ENCODE measurements at places on chromosomes 7 and 10. TPM values are rescaled to one million over a fixed set of nuclear protein-coding genes. Genes with fewer than 3 reads are reported as not detected.

DNA sequence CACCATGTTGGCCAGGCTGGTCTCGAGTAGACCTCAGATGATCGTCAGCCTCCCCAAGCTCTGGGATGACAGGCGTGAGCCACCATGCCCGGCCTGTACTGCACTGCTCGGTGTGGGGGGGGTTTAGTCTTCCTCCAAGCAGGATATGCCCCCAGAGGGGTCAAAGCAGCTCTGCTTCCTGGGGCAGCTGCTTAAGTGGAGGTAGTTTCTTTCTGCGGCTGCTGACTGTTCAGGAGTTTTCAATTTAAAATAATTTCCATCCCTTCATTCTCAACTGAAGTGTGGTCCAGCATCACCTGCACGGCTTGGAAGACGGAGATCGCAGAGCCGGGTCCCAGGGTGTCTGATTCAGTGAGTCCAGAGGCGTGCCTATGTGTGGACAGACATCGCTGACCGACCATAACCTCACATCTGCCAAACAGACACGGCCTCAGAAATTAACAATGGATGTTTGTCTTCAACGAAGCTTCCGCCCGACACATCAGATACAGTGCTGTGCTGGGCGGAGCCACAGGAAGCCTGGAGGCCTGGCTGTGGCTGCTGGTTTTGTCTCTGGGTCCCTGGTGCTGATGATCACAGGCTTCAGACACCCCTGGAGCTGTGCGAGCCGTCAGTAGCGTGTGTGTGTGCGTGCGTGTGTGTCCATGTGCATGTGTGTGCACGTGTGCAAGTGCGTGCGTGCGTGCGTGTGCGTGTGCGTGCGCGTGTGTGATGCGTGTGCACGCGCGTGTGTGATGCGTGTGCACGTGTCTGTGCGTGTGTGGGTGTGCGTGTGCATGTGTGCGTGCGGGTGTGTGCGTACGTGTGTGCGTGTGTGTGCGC lies 226.5 kb upstream of the PITRM1 start:
- DNase-seq, result no peak

- DNase-seq, result no peak
These were observed 602.9 kb downstream of the IPMK start for GRCh38 chr10:57664815-57665214.

DNA sequence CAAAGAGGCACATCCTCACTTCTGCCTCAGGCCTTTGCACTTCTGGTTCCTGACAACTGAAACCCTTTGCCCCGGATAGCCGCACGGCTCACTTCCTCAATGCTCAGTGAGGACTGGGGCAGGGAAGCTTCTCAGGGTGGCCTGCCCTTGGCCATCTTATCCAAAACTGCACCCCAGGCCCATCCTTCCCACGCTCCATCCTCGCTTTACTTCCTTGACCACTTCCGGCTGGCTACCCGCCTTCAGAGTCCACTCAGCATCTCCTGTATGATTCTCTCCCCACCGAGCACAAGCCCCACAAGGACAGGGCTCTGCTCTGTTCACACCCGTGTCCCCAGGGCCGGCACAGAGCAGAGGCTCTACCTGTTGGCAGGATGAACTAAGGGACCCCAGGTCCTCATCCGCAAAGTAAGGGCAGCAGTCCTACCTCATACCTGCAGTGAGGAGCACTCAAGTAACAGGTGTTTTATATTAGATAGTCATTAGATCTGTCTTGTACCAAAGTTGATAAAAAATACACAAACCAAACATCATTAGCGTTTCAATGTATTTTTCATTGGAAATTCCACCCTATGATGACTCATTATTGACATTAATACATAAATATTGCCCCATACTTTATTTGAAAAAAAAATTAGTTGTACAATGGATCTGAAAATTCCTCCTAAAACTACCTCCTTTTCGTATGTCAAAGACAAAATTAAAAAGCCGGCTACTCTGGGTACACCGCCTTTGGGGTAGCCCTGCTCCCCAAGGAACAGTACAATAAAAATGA lies 35.0 kb downstream of the GNA12 start:
- peak; percentile 55 for DNase-seq

GRCh38 chr7:7922684-7923385 lies 45.8 kb upstream of the GLCCI1 start:
- DNase-seq, result no peak

- no peak for DNase-seq
These were observed 65.8 kb downstream of the ADARB2 start for GRCh38 chr10:1671366-1672000.

DNA sequence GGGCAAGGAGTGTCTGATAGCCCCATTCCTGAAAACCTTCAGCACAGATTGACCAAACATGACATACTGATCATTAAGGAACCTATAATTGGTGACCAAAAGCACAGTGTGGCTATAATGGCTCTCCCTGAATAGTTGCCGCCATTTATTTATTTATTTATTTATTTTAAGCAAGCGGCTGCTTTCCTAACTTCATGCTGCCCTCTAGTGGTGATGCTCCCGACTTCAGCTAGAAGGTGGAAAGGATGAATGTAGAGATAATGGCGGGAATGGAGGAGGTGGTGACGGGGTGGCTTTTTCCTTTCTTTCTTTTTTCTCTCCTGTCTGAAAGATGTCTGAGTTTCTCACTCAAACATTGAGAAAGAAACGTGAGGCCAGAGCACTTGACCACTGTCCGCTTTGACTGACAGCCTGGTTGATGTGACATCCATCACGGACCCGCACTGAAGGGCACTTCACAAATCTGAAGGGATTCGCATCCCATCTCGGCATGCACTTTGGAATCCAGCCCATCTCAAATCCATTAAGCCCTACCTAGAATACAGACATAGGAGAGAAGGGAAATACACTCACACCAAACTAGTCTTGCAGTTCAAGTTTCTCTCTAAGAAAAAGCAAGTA lies 1090.1 kb downstream of the KCNMA1 start:
- peak; percentile 14 for DNase-seq

DNA sequence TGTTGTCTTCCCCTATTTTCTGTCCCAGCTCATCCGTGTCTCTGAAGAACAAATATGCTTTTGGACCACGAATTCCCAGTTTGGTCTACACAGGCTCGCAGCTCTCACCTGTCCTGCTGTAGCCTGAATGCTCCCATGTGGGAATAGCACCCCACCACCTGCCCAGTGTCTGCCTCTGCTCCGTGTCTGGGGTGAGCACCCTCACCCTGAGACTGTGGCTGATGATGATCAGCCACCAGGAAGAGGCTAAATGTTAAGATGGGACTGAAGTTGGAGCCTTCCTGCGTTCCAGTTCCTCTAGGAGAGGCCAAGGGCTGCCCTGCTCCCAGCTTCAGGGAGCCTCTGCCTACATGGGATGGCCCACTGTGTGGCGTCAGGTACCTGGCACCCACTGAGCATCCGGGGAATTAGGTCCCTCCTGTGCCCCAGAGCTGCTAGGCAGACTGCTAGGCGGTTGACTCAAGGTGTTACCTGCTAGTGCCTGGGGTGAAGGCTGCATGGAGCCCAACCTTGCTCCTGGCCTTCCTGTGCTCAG lies 3.7 kb downstream of the PGAM2 start:
- no peak for DNase-seq

DNA sequence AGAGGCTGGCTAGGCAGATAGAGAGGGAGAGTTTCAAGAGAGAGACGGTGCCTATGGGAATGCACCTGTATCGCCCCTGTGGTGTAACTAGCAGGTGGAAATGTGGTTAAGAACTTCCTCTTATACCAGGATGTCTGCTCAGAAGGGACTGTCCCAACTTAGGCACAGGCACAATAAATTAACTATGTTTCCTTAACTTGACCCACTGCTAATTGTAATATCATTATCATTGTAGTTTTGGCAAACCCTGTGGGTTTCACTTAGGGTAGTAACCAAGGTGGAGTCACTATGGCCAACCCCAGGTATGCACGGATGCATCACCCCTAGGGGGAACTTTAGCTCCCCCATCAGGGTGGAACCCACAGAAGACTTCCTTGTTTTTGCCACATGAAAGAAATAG lies 455.7 kb downstream of the DGKB start:
- peak; percentile 7 for DNase-seq

DNA sequence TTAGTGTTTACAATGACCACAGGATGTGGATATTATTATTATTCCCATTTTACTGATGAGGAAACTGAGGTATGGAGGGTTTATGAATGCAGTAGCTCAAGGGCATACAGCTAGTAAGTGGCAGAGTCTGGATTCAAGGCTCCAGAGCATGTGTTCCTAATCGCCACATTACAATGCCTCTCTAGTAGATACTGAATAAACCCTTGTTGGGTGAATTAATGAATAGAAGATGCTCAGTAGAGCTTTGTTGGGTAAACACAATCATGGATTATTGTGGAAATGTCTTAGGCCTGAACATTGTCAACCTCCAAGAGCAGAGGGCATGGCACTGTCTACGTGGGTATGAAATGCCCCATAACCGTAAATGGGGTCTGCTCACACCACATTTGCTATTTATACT lies 545.3 kb downstream of the LRMDA start:
- DNase-seq, result no peak

- no peak for DNase-seq
These were observed 15.5 kb downstream of the CYTH3 start for GRCh38 chr7:6256677-6257535.

DNA sequence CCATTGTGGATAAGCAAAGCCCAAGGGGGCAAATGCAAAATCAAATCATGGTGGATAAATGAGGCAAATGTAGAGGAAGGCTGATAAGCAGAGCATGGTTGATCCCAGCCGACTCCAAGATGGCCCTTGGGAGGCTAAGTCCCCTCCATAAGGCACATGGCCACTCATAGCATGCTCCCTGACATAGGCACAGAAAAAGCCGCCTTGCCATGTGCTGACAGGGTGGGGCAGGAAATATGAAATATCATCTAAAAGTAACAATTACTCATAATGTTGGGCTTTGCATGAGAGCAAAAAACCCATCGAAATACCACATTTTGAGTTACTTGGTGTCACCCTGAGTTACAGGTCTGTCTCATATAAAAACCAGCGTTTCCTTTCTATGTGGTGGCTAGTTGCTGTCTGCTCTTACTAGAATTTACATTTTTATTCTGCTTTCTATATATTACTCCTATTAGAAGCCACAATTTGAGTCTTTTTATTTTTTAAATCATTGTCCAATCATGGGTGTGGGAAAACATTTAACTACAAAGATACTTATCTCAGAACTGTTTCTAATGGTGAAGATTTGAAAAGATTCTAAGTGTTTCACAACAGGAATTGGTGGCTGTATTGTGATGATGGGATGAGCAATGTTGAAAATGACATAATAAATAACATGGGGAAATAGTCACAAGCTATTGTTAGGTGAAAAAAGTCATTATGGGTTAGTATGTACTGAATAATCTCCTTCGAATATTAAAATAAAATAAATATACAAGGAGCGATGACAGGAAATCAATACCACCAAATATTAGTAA lies 102.7 kb downstream of the CUBN start:
- no peak for DNase-seq

- no peak for DNase-seq
These were observed 147.0 kb downstream of the EMX2 start for GRCh38 chr10:117689566-117689965.

GRCh38 chr10:48811461-48811860 lies 126.8 kb downstream of the WDFY4 start:
- no peak for DNase-seq

DNA sequence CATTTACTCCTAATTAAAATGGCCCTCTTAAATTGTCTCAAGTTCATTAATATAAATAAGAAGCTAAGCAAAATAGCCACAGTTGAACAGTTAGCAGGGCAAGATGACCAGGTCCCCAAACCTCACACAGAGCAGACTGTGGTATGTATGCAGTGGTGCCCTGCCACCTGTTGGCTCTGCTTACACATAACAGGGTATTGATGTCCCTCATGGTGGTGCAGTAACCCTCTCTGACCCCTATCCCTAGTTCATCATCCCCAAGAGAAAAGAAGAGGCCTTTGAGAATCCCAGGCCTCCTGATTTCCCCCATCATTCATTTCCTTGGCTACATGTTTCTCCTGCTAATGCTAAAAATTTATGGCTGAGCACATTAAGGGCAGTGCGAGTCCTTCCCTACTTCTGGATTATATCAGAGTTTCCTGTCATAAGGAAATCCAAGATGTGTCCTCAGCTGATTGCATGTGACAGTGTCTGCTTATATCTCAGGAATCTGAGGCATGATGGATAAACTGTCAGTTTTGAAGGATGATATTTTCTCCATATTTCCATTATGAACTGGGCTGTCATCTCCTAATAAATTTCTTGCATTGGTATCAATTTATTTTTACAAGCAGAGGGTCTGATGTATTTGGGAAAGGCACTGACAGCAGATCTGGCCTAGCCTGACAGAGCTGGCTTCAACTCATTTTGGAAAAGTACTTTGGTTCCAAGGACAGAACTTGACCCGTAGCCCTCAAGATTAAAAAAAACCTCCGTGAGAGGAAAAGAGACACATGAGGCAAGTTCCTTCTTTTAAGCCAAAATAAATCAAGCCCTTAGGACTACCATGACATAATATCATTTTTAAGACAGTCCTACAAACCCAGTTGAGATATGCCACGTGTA lies 880.6 kb downstream of the LRMDA start:
- no peak for DNase-seq

DNA sequence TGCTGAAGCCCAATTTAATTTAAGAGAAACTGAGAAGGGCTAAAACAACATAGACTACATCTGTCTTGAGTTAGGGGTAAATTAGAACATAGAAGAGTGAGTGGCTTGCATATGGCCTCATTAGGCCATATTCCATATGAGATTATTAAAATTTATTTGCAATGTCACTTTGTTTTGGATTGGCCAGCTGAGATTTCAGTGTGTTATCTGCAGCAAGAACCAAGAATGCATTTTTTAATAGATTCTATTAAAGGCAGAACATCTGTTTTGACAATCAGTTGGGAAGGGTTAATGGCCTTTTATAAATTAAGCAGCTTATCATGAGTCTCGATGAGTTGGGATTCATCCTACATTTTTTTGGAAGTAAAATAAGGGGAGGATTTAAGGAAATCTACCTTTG lies 236.2 kb downstream of the DGKB start:
- no peak for DNase-seq

DNA sequence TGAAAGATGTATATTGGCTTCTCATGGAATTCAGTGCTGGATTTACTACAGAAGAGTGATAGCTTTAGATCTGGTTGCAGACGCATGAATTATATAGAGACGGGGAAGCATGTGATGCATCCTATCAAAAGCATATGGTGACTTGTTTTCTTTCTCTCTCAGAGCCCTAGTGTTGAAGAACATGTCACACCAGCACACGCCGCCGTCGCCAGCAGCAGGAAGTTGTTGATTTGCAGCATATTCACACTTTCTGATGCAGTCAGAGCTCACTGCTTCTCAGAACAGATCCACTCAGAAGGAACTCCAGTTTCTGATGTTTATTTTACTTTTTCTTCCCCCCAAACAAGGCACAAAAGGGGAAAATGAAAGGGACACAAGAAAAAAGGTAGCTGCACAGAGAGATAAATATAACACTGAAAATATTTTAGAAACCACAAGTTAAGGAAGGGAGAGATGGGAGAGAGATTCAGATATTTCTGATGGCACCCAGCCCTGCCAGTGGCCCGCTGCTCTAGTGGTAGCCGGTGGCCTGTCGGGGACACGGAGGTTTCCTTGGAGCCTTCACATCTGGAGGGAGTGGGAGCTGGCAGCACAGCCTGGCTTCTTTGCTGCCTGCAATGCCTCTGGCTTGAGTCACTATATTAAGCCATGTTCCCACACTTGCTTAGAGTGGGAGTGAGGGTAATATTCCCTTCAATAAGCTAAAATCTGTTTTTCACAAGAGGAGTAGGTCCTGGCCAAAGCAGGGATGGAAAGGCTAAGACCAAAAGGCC lies 123.2 kb downstream of the NRP1 start:
- DNase-seq, result no peak

TRIM50 gene
- not detected for polyA plus RNA-seq

CPA2 gene
- not detected for polyA plus RNA-seq

MMD2 gene
- not detected for polyA plus RNA-seq

UBE3C gene
- polyA plus RNA-seq, result 17.0 TPM

ACHE gene
- not detected for polyA plus RNA-seq

JCAD gene
- polyA plus RNA-seq, result 1.6 TPM

GJD4 gene
- not detected for polyA plus RNA-seq

TMEM26 gene
- polyA plus RNA-seq, result not detected

ATP6V0E2 gene
- polyA plus RNA-seq, result 58.2 TPM

Data from naive B cell (primary cell).